ENCODE measurements at places on chromosomes 5 and 9. TPM values are rescaled to one million over a fixed set of nuclear protein-coding genes. Genes with fewer than 3 reads are reported as not detected.

Gene PDE6A
- total RNA-seq: not detected

Gene TAF1L
- 0.78 TPM for total RNA-seq

Gene SNCB
- total RNA-seq: 12.6 TPM

GRCh38 chr5:179331591-179332375, 13.5 kb downstream of the ADAMTS2 start:
- no peak for DNase-seq

DNA sequence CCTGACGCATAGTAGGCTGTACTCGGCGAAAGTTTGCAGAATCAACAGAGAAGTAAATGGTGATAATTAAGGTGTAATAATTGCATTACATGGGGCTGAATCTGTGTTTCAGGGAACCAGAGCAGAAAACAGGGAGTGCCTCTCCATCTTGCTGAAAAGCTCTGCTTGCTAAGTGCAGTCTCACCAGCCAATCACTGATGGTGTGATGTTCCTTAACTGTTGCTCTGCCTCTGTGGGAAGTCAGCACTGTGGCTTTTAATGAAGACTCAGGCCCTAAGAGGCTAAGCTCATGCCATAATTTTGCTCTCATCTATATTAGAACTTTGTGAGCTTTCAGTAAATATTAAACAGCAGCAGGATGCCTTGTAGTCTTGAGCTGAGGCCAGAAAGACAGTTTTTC, 4.5 kb downstream of the PHF24 start:
- DNase-seq: no peak

All from occipital lobe (tissue), 3 donors.